ENCODE measurements at places on chromosomes 5 and 9.

DNA sequence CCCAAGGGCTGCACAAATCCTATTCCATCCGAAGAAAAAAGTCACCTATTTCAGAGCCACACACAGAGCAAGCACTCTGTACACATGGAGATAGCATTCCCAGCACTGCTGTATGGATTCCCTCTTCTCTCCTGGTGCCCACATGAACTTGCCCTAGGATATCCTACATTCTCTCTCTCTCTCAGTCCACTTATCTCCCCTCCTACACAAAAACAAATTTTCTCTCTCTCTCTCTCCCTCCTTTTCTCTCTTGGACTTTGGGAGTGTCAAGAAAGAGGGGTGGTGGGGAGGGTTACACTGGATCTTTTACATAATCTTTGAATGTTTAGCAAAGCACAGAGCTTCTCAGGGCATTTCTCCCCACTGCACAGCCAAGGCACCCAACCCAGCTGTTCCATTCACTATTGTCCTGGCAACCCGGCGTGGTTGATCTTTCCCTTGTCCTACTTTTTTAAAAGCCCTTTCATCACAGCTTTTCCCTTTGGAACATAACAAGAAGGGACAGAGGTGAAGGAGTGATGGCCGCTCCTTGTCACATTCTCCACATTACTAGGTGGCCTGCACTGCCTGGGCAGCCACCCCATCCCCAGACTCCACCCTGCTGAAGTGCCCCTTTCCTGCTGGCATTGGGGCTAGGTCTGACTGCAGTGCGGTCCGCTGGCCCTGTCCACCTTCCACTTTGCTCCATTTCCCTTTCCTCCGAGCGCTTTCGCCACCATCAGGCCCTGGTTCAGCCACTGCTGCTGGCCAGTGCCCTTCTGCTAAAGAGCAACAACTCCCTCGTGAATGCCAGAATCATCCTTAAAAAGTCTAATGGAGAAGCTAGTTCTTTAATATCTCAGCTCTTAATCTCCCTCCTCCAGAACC, 22.2 kb upstream of the SLC1A3 start:
- DNase-seq = no peak

DNA sequence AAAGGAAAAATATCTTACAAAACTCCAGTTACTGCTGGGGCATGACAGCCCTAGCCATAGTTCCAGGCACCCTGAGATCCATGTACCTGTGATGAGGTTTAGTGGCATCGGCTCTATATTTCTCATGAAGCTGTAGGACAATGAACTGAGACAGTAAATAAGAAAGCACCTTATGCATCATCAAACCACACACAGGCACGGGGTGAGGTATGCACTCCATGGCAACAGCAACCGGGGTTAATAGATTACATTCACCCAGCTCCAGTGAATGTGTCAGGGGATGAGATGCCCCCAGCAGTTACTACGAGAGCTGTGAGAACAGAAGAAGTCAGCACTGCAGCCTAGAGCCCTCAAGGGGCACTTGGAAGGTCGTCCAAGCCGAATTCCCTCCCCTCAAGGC, 162.0 kb upstream of the S1PR3 start:
- no peak for DNase-seq

DNA sequence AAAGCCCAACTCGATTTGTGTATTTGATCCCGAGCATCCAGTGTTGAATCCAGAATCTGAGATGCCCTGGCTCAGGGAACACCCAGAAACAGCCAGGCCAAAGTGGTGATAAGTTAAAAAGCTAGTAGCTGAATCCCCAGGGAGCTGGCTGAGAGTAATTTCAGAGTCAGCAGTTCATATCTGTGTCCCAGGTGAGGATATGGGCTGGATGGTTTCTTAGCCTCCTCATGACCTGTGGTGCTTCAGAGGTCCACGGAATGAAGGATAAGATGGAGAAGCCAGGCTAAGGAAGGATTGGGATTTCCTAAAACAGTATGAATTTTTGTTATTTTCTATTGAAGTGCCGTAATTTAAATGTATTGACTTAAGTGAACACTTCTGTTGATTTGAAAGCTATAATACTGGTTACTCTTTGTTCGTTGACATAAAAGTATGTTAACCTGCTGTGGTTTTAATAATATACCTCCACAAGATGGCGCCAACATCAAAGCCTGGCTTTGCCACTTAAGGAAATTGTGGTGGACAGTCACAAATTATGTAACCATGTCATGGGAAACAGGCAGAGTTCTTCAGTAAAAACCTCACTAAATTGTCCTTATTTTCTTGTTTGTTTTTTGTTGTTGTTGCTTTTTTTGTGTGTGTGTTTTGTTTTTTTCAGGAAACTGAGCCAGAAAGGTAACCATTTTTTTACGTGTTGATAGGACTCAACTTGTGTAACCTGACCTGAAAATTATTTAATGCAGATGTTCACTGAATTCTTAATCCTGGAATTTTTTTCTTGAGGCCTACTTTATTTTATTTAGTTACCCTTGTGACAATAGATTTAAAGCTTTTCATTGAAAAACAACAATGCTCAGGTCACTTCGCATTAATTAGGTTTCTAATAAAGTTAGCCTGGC, 11.4 kb downstream of the MTAP start:
- peak; percentile 80 for DNase-seq

- DNase-seq = no peak
Observed at GRCh38 chr5:54545796-54546195, 28.2 kb downstream of the SNX18 start.

GRCh38 chr5:77080905-77081304, 6.2 kb downstream of the ZBED3 start:
- DNase-seq = peak; percentile 68

GRCh38 chr5:119878712-119879111, 249.4 kb downstream of the FAM170A start:
- DNase-seq = no peak

GRCh38 chr5:169893571-169893970, 86.7 kb downstream of the INSYN2B start:
- DNase-seq = no peak

DNA sequence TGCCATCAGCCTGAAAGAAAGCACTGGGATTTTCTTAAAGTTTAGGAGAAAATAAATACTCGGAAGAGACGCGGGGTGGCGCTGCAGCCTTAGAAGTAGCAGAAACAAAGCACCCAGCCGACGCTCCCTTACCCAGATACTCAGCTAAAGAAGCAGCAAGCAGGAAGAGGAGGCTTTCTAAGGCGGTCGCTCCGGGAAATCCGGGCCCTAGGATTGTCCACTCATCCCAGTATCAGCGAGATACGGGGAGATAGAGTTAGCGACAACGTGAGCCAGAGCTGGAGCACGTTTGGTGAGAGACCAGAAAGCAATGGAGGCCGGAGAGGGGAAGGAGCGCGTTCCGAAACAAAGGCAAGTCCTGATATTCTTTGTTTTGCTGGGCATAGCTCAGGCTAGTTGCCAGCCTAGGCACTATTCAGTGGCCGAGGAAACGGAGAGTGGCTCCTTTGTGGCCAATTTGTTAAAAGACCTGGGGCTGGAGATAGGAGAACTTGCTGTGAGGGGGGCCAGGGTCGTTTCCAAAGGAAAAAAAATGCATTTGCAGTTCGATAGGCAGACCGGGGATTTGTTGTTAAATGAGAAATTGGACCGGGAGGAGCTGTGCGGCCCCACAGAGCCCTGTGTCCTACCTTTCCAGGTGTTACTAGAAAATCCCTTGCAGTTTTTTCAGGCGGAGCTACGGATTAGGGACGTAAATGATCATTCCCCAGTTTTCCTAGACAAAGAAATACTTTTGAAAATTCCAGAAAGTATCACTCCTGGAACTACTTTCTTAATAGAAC, at the start of gene PCDHB2:
Gene PCDHB2, plus strand, starts transcription at position 135 of the 782 bp plus-strand sequence. Its CDS starts 176 bp downstream, at position 311.
- peak; percentile 87 for DNase-seq

DNA sequence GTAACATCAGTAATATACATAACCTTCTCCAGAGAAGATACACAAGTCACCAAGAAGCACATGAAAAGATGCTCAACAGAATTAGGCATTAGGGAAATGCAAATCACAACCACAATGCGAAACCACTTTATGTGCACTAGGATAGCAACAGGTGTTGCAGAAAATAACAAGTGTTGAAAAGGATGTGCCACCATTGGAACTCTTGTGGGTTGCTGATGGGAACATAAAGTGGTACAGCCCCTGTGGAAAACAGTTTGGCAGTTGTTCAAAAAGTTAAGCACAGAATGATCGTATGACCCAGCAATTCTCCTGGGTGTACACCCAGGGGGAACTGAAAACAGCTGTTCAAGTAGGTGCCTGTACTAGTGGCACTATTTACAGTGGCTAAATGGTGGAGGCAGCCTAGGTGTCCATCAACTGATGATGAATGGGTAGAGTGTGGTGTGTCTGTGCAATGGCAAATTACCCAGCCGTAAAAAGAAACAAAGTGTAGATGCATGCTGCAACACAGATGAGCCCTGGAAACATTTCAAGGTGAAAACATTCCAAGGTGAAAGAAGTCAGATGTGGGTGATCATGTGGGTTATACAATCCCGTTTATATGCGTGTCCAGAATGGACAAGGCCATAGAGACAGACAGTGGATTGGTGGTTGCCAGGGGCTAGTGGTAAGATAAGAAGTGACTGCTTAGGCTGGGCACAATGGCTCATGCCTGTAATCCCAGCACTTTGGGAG, 27.2 kb downstream of the CCDC69 start:
- no peak for DNase-seq

DNA sequence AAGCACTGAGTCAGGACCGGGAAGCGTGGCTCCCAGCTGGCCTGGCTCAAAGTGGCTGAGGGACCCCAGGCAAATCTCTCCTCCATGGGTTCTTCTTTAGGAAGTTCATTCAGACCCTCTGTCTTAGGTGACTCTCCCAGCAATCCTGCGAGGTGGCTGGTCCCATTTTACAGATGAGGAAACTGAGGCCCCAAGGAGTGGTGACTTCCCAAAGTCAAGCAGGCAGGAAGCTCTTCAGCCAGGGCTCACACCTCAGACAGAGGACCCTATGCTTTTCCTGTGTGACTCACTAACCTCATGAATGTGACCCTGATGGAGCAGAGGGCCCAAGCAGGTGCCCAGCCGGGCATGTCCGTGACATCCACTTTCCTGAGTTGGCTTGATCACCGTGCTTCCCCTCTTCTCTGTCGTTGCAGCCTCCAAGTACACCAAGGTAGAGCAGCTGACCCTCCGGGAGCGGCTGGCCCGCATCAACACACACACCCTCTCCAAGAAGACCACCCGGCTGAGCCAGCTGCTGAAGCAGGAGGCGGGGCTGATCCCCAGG, 36.5 kb downstream of the ARHGEF37 start:
- DNase-seq = no peak

DNA sequence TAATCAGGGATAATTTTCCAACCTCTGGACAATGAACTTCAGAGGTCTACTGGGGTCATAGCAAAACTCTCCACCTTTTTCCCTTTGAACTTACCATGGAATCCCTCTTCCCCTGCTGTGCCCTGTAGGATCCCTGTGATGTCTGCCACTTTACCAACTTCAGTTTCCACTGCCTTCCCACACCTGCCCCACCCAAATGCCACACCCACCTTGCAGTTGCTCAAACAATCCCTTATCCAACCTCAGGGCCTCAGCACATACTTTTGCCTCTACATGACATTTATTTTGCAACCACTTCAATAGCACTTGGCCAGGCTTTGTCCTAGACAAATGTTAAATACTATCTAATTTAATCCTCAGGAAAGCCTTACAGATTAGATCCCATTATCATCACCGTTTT, 463.7 kb upstream of the WWC1 start:
- DNase-seq = no peak

GRCh38 chr9:136112541-136112940, 6.1 kb downstream of the TMEM250 start:
- no peak for DNase-seq

GRCh38 chr9:95089257-95090022, 228.1 kb downstream of the FANCC start:
- DNase-seq = no peak

GRCh38 chr5:100407053-100407452, 128.1 kb upstream of the FAM174A start:
- no peak for DNase-seq

- DNase-seq = no peak
Observed at GRCh38 chr5:171422902-171423663, 3.6 kb downstream of the FGF18 start.

DNA sequence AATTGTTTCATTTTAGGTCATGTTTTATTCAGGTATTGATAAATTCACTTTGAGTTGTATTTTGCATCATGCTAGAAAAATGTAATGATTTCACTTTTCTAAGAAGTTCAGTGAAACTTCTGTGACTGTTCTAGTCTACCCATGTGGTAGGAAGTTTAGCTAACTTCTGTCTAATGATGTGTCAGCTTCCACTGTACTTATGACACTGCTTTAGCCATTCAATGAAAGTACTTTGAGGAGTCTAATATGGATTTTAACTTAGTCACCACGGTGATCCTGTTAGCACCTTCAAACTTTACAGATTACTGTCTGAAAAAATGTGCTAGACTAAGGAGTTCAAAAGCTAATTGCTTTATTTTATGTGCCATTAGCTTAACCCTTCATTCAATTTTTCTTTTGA, 1510.5 kb upstream of the CDH9 start:
- DNase-seq = no peak

GRCh38 chr5:36452424-36453006, 150.8 kb upstream of the RANBP3L start:
- no peak for DNase-seq

DNA sequence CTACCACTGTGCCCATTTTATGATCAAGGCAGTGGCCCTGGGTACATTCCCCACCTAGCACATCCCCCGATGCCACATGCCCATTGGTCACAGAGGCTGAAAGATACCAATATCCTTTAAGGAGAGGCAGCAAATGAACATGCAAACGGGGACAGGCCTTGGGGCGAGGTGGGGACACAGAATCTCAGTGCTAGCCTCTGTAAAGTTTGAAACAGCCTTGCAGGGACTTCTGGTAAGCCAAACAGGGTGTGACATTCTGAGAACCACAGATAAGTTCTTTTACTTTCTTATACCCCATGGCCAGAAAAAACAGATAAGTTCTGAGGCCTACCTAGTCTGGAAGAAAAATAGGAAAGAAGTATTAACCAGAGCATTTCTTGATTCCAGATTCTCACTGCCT, 60.5 kb downstream of the ACER2 start:
- DNase-seq = no peak

- no peak for DNase-seq
Observed at GRCh38 chr5:5422819-5423515, 490 bp downstream of the ICE1 start.

- peak; percentile 81 for DNase-seq
Observed at GRCh38 chr9:76810377-76810957, 46.2 kb downstream of the PCA3 start.

GRCh38 chr9:124782661-124783574, 6.0 kb downstream of the OLFML2A start:
- DNase-seq = no peak

DNA sequence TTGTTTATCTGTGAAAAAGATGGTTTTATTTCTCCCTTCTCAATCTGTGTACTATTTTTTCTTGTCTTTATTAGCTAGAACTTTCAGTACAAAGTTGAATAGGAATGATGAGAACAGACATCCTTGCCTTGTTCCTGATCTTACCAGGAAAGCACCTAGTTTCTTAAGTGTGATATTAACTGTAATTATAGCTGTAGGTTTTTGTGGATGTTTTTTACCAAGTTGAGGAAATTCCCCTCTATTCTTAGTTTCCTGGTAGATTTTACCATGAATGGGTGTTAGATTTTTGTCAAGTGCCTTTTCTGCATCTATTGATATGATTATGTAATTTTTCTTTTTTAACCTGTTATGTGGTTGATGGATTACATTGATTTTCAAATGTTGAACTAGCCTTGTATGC, 68.7 kb downstream of the KCNN2 start:
- DNase-seq = no peak

- DNase-seq = no peak
Observed at GRCh38 chr5:173554038-173554955, 62.2 kb downstream of the BOD1 start.

GRCh38 chr9:133269537-133270362, 5.3 kb downstream of the ABO start:
- no peak for DNase-seq

GRCh38 chr9:3240656-3241268, 285.0 kb downstream of the RFX3 start:
- DNase-seq = peak; percentile 63

Measured in NCI-H1092 treated with DMSO at 0.1 percent for 48 hours (cell line).